ENCODE measurements at places on chromosomes 7 and 10. TPM values are rescaled to one million over a fixed set of nuclear protein-coding genes. Genes with fewer than 3 reads are reported as not detected.

KLF14 gene
- polyA plus RNA-seq, result 0.11 TPM

PDE6C gene
- not detected for polyA plus RNA-seq

RPEL1 gene
- polyA plus RNA-seq, result not detected

PLA2G12B gene
- not detected for polyA plus RNA-seq

RET gene
- 0.05 TPM for polyA plus RNA-seq

ADAM12 gene
- not detected for polyA plus RNA-seq

CCL24 gene
- polyA plus RNA-seq, result not detected

UTF1 gene
- not detected for polyA plus RNA-seq

ANXA8L1 gene
- not detected for polyA plus RNA-seq

HNRNPF gene
- polyA plus RNA-seq, result 242 TPM

ZDHHC6 gene
- polyA plus RNA-seq, result 37.0 TPM

ATOH7 gene
- not detected for polyA plus RNA-seq

ACTR3C gene
- polyA plus RNA-seq, result 5.2 TPM

CDNF gene
- polyA plus RNA-seq, result 1.1 TPM

GPR26 gene
- polyA plus RNA-seq, result not detected

ABCA13 gene
- polyA plus RNA-seq, result not detected

ZNF853 gene
- polyA plus RNA-seq, result 1.5 TPM

CCL26 gene
- not detected for polyA plus RNA-seq

All from IgD-negative memory B cell (primary cell).